Tibial nerve (tissue), 4 donors: ENCODE measurements at places on chromosomes 4 and X.

DNA sequence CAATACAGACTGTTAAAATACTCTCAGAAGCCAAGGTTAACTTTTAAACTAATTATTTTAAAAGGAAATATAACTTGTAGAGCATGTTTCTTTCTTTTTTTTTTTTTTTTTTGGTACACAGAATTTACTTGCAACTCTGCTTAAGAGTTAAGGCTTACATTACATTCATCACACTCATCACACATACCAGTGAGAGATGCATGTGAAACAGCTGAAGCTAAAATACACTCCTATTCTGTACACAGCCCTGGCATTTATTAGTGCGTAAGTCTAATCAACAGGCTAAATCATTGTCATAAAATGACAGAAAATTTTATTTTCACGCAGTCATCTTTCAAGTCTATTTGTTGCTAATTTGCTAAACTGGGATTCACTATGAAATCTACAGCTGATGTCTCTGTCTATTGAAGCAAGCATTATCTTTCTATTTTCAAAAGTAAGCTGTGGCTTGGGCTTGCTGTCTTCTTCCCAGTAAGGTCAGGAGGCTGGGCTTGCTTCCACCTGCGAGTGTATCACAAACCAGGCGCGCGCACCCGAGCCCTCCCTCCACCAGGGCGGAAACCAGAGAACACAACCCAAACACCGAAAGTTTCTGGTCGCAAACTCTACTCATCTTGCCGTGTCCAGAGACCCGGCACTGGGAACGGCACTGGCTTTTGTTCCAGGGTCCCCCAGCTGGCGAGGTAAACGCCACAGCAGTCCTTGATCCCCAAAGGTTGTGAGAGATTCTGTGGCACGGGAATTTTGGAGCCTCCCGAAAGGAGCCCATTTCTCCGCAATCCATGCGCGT, 3.9 kb downstream of the MAML3 start:
- H3K36me3 ChIP-seq, result no peaks in the 10 kb centered on the region
- peak overlapping the region; percentile 94 for H3K27ac ChIP-seq
- H3K27me3 ChIP-seq, result no peaks in the 10 kb centered on the region
- H3K4me3 ChIP-seq, result peak overlapping the region; percentile 94
- peak; percentile 58 for DNase-seq
- H3K4me1 ChIP-seq, result no peaks in the 10 kb centered on the region

DNA sequence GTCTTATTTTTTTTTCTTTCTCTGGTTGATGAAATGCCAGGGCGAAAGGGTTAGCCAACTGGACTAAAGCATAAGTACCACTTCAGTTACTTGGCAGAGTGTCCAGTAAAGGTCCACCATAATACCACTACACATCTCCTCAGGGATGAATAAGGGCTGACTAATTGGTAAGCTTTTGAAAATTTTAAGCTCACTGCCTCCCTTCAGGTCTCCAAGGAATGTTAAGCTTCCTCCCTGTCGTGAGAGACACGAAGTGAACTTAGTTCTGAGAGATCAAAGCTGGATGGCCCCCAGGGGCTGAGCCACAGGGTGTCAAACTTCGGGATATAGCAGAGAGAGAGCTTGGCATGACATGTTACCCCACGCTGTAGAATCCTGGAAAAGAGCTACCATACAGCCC, 111.4 kb downstream of the VSIG4 start:
- no peak overlapping the region for H3K27ac ChIP-seq
- peaks cover 12% of the 10 kb centered on the region for H3K27me3 ChIP-seq
- DNase-seq, result no peak
- H3K36me3 ChIP-seq, result no peaks in the 10 kb centered on the region
- H3K4me3 ChIP-seq, result no peak overlapping the region
- H3K4me1 ChIP-seq, result no peaks in the 10 kb centered on the region

GRCh38 chr4:42702895-42703294, 46.0 kb upstream of the ATP8A1 start:
- no peaks in the 10 kb centered on the region for H3K36me3 ChIP-seq
- no peak overlapping the region for H3K27ac ChIP-seq
- H3K27me3 ChIP-seq, result no peaks in the 10 kb centered on the region
- H3K4me1 ChIP-seq, result no peaks in the 10 kb centered on the region
- no peak for DNase-seq

GRCh38 chr4:182478475-182478874, 235.3 kb downstream of the TENM3 start:
- no peaks in the 10 kb centered on the region for H3K27me3 ChIP-seq
- DNase-seq, result no peak
- no peaks in the 10 kb centered on the region for H3K36me3 ChIP-seq
- H3K27ac ChIP-seq, result no peak overlapping the region
- H3K4me1 ChIP-seq, result peaks cover 8% of the 10 kb centered on the region

DNA sequence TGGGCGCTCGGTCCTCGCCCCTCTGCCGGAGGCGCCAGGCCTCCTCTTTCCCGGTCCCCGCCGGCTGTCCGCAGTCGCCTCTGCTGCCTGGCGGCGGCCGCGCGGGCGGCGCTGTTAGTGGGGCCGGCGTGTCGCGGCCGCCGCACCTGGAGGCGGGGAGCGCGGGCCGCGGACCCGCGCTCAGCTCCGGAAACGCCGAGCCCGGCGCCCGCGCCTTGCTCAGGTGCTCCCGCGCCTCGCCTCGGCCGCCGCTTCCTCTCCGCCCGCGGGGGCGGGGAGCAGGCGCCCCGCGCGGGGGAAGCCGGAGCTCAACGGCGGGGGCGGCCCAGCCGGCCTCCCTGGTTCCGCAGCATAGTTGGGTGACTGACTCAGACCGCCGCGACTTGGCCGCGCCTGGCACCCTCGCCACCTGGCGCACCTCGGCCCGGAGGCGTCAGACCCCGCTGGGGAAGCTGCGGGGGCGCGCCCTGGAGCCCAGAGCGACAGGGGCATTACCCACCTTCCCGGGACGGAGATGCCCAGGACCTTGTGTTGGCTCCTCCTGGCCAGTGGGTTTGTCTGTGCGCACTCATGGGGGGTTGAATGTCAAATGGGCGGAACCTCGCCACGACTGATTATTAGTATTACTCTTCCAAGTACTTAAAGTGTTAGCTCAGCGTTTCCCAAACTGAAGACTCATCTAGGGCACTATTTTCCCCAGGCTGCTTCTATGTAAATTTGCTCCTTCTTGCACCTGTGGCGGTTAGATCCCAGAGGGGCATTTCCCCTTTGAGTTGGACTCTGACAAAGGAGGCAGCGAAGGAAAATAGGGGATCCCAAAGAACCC, at the start of gene ARAP2:
Gene ARAP2, minus strand, starts transcription at position 258 of the 826 bp plus-strand sequence. CDS start 15,028 bp downstream, outside the sequence.
- H3K4me1 ChIP-seq, result no peaks in the 10 kb centered on the region
- peak within 1 kb of the TSS; percentile 49 for H3K4me3 ChIP-seq

GRCh38 chr4:48660347-48660746, 119.7 kb downstream of the FRYL start:
- H3K4me3 ChIP-seq, result no peak overlapping the region
- no peak for DNase-seq
- peaks cover 1% of the 10 kb centered on the region for H3K4me1 ChIP-seq
- H3K36me3 ChIP-seq, result peaks cover 8% of the 10 kb centered on the region
- no peak overlapping the region for H3K27ac ChIP-seq

DNA sequence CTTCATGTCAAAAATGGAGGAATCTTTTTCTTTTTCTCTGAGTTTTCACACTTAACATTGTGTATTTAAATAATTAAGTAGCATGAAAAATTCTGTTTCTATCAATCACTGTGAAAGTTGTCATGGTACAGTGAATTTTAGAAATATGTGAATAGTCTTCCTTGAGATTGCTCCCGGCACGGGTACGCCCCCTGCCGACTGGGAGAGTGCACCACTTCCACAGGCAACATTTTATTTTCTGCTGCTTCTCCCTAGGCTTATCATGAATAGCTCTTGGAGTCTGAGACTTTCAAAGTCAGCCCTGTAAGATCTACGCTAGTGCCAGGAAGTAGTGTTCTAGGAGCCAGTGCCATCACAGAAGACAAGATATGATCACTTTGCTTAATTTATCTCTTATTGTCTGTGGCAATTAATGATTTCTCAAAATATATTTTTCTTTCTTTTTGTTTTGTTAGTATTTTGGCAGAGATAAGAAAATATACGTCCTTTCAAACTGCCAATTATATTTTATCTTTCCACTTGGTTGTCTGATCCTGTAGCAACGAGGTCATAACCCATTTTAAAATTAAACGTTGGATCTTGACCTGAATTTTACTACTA, 763.8 kb upstream of the AADAT start:
- no peaks in the 10 kb centered on the region for H3K4me1 ChIP-seq
- no peak overlapping the region for H3K27ac ChIP-seq
- H3K27me3 ChIP-seq, result no peaks in the 10 kb centered on the region
- H3K36me3 ChIP-seq, result no peaks in the 10 kb centered on the region
- DNase-seq, result peak; percentile 13

GRCh38 chrX:121579016-121579760, 531.8 kb downstream of the GLUD2 start:
- H3K4me3 ChIP-seq, result no peak overlapping the region
- DNase-seq, result no peak
- no peaks in the 10 kb centered on the region for H3K27me3 ChIP-seq
- no peaks in the 10 kb centered on the region for H3K4me1 ChIP-seq

GRCh38 chrX:63394872-63395271, 43.7 kb upstream of the SPIN4 start:
- no peak overlapping the region for H3K4me3 ChIP-seq
- H3K27me3 ChIP-seq, result no peaks in the 10 kb centered on the region
- H3K27ac ChIP-seq, result no peak overlapping the region
- no peaks in the 10 kb centered on the region for H3K4me1 ChIP-seq
- H3K36me3 ChIP-seq, result no peaks in the 10 kb centered on the region

DNA sequence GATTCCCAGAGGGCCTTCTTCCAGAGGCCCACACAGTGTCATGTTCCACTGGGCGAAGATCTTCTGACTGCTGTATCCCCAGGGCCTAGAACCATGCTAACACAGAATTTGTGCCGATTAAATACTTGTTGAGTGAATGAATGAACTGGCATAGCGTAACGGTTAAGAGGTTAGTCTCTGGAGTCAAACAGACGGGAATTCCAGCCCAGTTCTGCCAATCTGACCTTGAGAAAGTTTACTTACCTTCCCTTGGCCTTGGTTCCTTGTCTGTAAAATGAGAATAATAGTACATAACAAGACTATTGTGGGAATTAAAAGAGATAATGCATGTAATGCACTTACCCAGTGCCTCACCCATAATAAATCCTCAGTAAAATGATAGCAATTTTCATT, 58.3 kb upstream of the PLAC1 start:
- H3K27me3 ChIP-seq, result no peaks in the 10 kb centered on the region
- no peak overlapping the region for H3K27ac ChIP-seq
- no peaks in the 10 kb centered on the region for H3K36me3 ChIP-seq
- no peak overlapping the region for H3K4me3 ChIP-seq

GRCh38 chr4:59247032-59247431, 1953.1 kb upstream of the ADGRL3 start:
- H3K27ac ChIP-seq, result no peak overlapping the region
- no peaks in the 10 kb centered on the region for H3K36me3 ChIP-seq
- no peak overlapping the region for H3K4me3 ChIP-seq
- H3K27me3 ChIP-seq, result no peaks in the 10 kb centered on the region

GRCh38 chr4:7032596-7032995, 10.6 kb upstream of the TADA2B start:
- no peak for DNase-seq
- peaks cover 49% of the 10 kb centered on the region for H3K36me3 ChIP-seq
- H3K27me3 ChIP-seq, result no peaks in the 10 kb centered on the region
- H3K27ac ChIP-seq, result no peak overlapping the region
- no peaks in the 10 kb centered on the region for H3K4me1 ChIP-seq

GRCh38 chrX:94178145-94178788, 504.3 kb downstream of the FAM133A start:
- H3K4me3 ChIP-seq, result no peak overlapping the region
- H3K27me3 ChIP-seq, result no peaks in the 10 kb centered on the region
- no peaks in the 10 kb centered on the region for H3K4me1 ChIP-seq
- no peak overlapping the region for H3K27ac ChIP-seq
- H3K36me3 ChIP-seq, result no peaks in the 10 kb centered on the region
- DNase-seq, result no peak

DNA sequence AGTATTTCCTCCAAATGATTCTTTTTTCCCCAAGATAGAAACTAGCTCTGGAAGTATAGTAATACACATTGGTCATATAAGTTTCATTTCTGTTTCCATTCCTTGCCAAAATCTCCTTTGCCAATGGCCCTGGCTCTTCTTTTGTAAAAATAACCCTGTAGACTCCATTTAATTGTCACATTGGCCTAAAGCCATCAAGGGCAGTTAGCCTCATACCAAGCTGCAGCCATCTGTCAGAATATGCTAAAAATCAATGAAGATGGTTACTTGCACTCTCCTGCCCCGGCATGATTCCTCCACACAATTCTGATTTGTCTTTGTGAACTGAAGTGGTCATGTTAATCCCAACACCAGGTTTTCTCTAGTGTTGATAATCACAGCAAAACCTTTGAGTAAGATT, 380.5 kb downstream of the SH2D1A start:
- no peaks in the 10 kb centered on the region for H3K27me3 ChIP-seq
- H3K27ac ChIP-seq, result no peak overlapping the region
- H3K36me3 ChIP-seq, result no peaks in the 10 kb centered on the region
- H3K4me3 ChIP-seq, result no peak overlapping the region
- H3K4me1 ChIP-seq, result no peaks in the 10 kb centered on the region

DNA sequence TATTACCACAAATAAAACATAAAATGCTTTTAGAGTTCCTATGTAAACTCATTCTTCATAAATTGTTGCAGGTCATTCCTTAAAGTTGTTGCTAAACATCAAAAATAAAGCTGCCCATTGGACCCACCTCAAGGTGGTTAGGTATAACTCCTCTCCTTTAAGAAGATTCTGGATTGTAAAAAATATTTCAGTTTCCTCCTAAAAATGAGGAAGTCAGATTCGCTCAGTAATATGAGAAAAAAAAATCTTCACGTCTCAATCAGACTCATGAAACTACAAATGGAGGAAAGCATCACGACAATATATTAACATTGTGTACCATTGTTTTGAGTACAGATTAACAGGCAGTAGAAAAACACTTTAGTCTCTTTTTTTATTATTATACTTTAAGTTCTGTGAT, 105.9 kb downstream of the DDX60 start:
- no peak for DNase-seq
- no peak overlapping the region for H3K27ac ChIP-seq
- H3K36me3 ChIP-seq, result peaks cover 4% of the 10 kb centered on the region
- H3K4me1 ChIP-seq, result no peaks in the 10 kb centered on the region

DNA sequence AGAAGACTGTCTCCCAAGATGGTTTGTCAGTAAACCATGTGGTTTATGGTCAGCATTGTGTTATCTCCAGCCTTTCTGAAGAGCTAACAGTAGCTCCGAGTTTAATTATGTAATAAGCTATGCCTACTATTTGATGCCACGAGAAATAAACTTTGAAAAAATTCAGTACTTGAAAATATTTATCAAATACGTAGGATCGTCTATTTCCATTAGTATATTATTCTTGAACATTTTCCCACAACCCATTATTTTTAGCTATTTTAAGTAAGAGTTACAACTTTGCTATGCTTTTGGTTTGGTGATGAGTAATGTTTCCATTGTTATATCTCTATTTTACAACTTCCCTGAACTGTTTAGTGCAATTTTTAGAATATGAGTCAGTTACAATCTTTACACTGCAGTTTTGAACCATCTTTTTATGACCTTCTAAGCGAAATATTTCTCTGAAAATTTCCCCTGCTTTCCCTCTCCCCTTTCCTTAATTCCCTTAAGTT, 44.5 kb upstream of the TRIM2 start:
- no peaks in the 10 kb centered on the region for H3K27me3 ChIP-seq
- H3K4me1 ChIP-seq, result no peaks in the 10 kb centered on the region
- H3K27ac ChIP-seq, result no peak overlapping the region
- no peak overlapping the region for H3K4me3 ChIP-seq

GRCh38 chrX:97405031-97405660, 521.4 kb downstream of the RPA4 start:
- no peak overlapping the region for H3K4me3 ChIP-seq
- H3K4me1 ChIP-seq, result no peaks in the 10 kb centered on the region
- no peaks in the 10 kb centered on the region for H3K36me3 ChIP-seq
- no peaks in the 10 kb centered on the region for H3K27me3 ChIP-seq
- H3K27ac ChIP-seq, result no peak overlapping the region

GRCh38 chr4:139191373-139191772, 14.4 kb upstream of the ELF2 start:
- no peak overlapping the region for H3K27ac ChIP-seq
- DNase-seq, result no peak
- no peak overlapping the region for H3K4me3 ChIP-seq
- no peaks in the 10 kb centered on the region for H3K36me3 ChIP-seq
- H3K27me3 ChIP-seq, result no peaks in the 10 kb centered on the region
- no peaks in the 10 kb centered on the region for H3K4me1 ChIP-seq
